ENCODE measurements at places on chromosomes 12 and 14.

DNA sequence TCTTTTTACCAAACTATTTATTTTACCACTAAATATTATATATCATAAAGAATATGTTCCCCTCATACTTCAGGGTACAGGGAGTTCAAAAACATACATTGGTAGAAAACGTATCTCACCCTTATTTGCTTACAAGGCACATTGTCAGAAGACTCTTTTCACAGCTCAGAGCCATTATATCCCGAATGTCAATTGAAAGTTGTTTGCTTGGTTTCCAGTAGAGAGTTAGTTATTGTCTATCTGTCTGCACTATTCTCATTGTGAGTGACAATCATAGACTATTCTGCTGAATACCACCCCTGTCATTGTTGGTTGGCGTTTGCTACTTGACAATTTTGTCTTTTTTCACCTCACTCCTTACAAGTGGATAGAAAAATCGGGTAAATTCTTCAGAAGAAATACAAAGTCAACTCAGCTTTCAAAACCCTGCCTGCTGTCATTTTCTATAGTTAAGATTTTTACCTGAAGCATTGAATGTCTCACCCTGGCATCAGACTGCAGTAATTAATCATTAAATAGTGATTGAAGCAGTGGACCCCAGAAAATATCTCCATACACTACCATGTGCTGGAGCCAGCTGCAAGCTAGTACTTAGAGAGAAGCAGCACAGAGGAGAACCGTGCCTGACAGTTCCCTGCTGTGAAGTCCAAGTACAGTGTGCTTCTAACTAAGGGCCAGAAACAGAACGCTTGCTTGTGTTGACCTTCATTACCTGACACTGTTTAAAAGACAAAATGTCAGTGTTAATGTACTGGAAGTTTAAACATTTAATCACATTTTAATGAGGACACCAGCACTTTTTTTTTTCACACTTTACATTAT, 510.6 kb downstream of the RERGL start:
- no peak for DNase-seq

- DNase-seq = no peak
Observed at GRCh38 chr14:59463787-59464485, 1.2 kb downstream of the GPR135 start.

DNA sequence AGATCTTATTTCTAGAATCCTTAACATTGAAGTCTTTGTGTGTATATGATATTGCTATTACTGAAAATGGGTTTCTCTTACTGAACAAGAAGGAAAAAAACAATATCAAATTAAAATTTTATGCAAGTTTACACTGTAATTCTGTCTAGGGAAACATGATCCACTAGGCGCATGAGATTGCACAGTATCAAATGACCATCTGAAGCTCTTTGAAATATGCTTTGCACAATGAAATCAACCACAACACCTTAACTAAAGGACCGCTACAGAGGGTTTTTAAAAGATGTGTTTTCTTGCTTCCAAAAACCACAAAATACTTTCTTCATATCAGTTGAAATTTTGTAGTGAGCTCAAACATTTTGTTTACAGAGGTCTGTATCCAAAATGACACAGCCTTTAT, 15.1 kb upstream of the KERA start:
- no peak for DNase-seq

DNA sequence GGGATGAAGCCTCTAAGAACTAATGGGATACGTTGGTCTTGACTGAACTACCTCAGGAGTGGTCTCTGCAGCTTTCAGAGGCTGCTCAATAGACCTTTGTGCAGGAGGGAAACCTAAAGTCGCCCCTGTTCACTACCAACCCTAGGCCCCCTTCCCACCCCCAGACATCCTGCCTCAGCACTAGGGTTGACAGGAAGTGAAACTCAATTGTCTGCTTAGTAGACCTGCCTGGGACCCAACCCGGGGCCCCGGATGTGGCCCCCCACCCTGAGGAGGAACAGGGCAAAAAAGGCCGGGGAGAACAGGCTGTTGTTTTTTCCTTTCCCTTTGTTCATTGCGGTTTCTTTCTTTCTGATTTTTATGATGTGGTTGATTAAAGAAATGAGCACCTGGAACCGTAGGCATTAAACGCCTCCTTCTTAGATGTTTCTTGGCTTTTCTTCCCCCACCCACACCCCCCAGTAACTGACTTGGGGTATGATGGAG, 1.6 kb upstream of the DGKA start:
- DNase-seq = no peak

- DNase-seq = peak; percentile 59
Observed at GRCh38 chr12:59055204-59055860, 135.0 kb upstream of the LRIG3 start.

GRCh38 chr12:109308534-109309380, at the start of gene FOXN4:
Gene FOXN4 (minus strand): TSS chr12:109309284. CDS start chr12:109308321, 963 bp downstream.
- no peak for DNase-seq

DNA sequence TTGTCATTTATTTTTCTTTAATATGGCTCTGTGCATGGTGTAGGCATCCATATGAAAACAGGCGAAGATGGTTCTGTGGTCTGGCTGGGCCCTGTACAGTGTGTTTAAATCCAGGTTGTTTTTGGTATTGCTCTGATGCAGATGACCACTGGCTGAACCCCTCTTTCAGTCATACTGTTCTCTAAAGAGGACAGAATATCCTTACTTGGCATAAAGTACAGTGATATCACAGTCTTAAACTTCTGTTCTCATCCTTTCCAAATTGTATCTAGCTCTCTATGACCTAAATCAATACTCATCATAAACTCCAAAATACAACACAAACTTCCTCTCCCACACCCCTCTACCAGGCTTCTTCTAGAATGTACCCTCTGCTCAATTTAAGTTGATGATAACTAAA, 252.7 kb upstream of the FAR2 start:
- no peak for DNase-seq

DNA sequence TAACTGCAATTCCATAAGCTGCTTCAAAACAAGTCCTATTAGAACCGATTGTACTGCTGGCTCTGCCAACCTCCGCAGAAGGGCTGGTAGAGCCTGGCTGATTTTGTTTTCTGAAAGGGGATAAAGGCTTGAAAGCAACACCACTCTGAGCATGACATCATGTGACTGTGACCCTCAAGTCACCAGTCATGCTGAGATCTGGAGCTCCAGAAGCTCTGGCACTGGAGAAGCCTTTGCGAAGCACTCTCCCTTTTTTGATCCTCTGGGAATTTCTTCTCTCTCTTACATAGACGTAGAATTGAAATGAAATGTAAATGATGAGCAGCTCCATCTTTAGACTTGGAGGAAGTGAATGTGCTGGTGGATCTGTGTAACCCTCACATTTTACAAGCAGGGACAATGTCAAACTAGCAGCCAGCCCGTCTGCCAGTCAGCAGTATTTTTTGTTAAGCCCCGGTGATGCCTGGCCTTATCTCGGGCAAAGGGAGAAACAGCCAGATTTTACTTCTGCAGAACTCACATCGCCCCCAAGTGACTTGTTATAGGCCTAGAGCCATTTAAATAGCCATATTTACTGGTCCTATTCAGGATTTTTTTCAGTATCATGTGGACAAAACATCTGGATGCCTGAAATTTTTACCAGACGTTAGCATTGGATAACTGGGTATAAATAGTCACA, 112.1 kb upstream of the NPAS3 start:
- DNase-seq = peak; percentile 59

- DNase-seq = no peak
Observed at GRCh38 chr14:24234095-24235005, 1.6 kb downstream of the GMPR2 start.

GRCh38 chr12:95303476-95303875, 85.9 kb downstream of the VEZT start:
- DNase-seq = no peak

DNA sequence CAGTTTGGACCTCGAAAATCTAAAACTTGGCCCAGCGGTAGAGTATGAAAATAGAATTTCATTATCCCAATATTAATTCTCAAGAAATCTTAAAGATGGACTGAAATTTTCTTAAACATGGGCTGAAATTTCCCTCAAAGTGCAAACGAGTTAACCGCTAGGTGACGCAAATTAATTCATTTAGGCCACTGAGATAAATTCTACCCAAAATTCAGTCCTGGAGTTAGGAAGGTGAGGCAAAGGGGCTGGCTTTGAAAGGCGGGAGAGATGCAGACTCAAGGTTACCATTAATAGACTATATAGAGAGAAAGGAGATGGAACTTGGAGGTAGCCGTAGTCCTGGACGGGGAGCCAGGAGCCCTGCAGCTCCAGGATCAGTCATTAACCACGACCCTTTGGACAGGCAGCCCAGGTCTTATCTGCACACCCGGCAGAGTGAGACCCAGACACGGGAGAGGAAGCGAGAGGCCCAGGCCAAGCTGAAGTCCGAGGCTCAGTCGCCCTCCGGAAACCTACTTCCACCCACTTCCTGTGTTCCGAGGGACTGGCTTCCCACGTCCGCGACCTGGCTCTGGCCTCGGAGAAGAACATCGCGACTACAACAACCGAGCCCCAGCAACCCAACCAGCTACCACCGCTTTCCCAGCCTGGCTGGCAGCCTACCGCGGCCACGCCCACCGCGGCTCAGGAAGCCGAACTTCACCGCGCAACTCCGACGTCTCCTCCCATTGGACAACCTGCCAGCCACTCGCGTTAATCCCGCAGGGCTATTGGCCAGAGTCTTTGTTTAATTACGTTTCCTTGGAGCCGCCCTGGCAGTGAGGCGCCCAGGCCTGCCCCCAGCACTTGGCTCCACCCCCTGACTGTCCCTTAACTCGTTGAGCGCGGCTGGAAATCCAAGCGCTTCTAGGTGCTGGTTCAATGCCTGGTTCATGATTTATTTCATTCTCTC, at the start of gene EFCAB11:
Gene EFCAB11, minus strand, starts transcription at position 661 of the 952 bp plus-strand sequence. Its CDS starts 70 bp downstream, at position 591.
- DNase-seq = peak; percentile 99

GRCh38 chr14:100048786-100049185, 16.4 kb upstream of the EVL start:
- no peak for DNase-seq

- DNase-seq = no peak
Observed at GRCh38 chr12:125129591-125130255, 64.5 kb downstream of the AACS start.

All from cardiac fibroblast (primary cell).